ENCODE measurements at places on chromosomes 3 and 15. TPM values are rescaled to one million over a fixed set of nuclear protein-coding genes. Genes with fewer than 3 reads are reported as not detected.

- H3K4me3 ChIP-seq = no peak overlapping the region
- no peaks in the 10 kb centered on the region for H3K4me1 ChIP-seq
- no peaks in the 10 kb centered on the region for H3K36me3 ChIP-seq
- no peaks in the 10 kb centered on the region for H3K27me3 ChIP-seq
- DNase-seq = no peak
Observed at GRCh38 chr3:189158034-189158433, 13.7 kb upstream of the TPRG1 start.

DNA sequence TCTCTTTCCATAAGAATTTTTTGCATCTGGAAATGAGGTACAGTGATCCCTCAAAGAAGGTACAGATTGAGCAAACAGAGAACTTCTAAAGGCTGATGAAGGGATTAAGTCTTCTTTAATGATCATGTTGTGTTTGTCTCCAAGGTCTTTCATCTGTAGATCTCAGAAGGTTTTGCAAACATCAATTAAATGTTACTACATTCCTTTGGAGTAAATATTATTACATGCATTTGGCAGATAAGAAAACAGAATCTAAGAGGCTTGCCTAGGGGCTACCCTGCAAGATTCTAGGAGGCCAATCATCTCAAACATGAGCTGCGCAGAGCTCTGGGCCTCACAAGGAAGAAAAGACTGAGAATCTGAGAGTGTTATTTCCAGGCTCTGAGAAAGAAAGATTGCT lies 70.9 kb upstream of the LPP start:
- no peaks in the 10 kb centered on the region for H3K36me3 ChIP-seq
- H3K4me3 ChIP-seq = no peak overlapping the region
- H3K4me1 ChIP-seq = no peaks in the 10 kb centered on the region
- DNase-seq = no peak
- H3K27me3 ChIP-seq = no peaks in the 10 kb centered on the region

DNA sequence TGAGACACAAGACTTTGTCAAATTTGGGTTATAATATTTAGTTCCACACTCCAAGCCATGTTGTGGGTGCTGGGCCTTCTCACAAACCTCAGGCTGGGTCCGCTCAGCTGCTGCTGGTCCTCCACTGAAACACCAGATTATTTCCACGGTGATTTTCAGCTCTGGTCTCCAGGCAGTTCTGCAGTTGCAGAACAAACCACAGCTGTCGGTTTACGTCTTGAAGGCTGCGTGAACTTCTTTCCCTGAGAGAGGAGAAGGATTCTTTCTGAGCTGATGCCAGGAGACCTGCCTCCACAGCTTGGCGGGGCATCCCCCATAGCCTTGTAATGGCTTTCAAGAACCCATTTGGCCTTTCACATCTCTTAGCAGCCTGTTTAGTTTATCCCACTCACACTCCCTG lies 16.2 kb downstream of the GALNT15 start:
- no peak overlapping the region for H3K27ac ChIP-seq
- no peaks in the 10 kb centered on the region for H3K36me3 ChIP-seq
- no peaks in the 10 kb centered on the region for H3K27me3 ChIP-seq
- DNase-seq = no peak
- no peak overlapping the region for H3K4me3 ChIP-seq

DNA sequence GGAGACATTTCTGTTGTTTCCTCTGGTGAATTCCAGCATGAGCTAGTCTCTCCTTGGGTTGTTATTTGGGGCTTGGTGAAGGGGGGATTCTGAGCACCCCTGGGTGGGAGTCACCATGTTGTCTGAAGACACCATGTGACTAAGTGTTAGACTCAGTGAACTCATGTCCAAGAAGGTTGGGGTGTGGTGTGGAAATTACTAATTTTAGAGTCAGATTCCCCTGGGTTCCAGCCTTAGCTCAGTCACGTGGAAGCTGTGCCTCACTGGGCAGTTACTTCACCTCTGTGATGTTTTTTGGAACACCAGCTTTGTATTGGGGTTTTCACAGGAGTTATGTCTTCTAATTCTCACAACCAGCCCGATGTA lies 171.5 kb downstream of the RPLP1 start:
- no peak overlapping the region for H3K27ac ChIP-seq
- no peak overlapping the region for H3K4me3 ChIP-seq
- no peaks in the 10 kb centered on the region for H3K27me3 ChIP-seq

DNA sequence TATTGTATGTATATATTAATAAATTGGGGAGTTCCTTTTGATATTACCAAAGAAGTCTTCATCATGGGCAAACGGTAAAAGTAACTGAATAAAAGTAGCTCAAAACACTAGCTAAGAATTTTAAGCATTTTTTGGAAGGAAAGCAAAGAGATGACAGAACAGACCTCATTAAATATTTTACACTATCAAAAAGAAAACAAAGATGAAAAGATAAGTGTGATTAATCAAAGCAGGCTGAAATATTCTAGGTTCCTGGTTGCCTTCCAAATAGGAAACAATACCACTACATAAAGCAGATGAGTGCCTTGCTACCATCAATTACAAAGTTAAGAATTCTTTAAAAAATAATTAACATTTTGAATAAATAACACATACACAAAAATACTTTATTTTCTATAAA lies 3.6 kb downstream of the NKIRAS1 start:
- no peak overlapping the region for H3K4me3 ChIP-seq
- DNase-seq = no peak
- H3K4me1 ChIP-seq = no peaks in the 10 kb centered on the region
- no peaks in the 10 kb centered on the region for H3K27me3 ChIP-seq
- H3K36me3 ChIP-seq = no peaks in the 10 kb centered on the region
- no peak overlapping the region for H3K27ac ChIP-seq

- no peak overlapping the region for H3K4me3 ChIP-seq
- no peak overlapping the region for H3K27ac ChIP-seq
- no peaks in the 10 kb centered on the region for H3K27me3 ChIP-seq
- peaks cover 6% of the 10 kb centered on the region for H3K4me1 ChIP-seq
Observed at GRCh38 chr3:58034738-58035523, 26.7 kb downstream of the FLNB start.

DNA sequence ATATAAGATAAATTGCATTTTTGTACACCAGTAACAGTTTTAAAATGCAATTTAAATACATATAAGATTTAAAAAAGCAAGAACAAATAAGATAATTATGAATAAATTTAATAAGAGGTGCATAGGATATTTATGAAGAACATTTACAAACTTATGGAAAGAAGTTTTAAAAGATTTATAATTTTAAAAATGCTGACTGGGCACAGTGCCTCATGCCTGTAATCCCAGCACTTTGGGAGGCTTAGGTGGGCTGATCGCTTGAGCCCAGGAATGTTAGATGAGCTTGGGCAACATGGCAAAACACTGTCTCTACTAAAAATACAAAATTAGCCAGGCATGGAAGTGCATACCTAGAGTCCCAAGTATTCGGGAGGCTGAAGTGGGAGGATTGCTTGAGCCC lies 37.8 kb downstream of the EOMES start:
- no peak overlapping the region for H3K27ac ChIP-seq
- DNase-seq = no peak
- H3K36me3 ChIP-seq = no peaks in the 10 kb centered on the region
- H3K4me3 ChIP-seq = no peak overlapping the region
- no peaks in the 10 kb centered on the region for H3K27me3 ChIP-seq

DNA sequence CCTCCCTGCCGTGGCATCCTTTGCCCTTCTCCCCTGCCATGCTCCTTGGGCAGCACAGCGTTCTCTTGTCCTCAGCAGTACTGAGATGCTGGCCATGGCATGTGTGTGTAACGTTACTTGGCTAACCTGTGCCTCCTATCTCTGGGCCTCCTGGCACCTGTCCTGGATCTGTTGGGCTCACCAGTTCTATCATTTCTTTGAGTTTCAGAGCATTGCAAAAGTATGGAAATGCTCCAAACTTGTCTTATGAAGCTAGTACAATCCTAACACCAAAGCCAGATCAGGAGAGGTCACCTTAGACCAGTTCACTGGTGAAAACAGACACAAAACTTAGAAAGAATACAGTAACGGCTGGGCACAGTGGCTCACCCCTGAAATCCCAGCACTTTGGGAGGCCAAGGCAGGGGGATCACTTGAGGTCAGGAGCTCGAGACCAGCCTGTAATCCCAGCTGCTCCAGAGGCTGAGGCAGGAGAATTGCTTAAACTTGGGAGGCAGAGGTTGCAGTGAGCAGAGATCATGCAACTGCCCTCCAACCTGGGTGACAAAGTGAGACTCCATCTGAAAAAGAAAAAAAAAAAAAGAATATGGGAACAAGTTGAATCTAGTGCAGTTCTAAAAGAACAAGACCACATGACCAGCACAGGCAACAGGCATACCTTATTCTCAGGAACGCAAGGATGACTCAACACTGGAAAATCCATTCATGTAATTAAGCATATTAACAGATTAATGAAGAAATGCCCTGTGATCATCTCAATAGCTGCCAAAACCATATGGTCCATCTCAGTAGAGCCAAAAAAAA lies 62.4 kb upstream of the TRPM1 start:
- H3K27me3 ChIP-seq = no peaks in the 10 kb centered on the region
- peaks cover 6% of the 10 kb centered on the region for H3K4me1 ChIP-seq
- no peaks in the 10 kb centered on the region for H3K36me3 ChIP-seq

DNA sequence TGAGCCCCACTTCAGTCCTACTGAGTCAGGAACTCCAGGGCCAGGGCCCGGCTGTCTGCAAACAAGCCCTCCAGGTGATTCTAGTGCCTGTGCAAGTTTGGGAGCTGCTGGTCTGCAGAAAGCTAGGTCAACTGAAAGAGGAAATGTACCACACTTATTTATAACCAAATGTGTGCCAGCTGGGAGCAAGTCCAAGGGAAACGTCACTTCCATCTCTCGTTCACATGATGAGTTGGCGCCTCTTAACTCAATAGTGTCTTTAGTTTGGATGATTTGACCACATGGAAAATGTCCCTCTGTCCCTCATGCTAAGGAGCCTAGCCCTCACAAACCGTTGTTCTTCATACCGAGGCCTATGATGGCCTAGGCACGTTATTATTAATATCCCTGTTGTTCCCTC lies 43.2 kb downstream of the GOLGA8S start:
- no peaks in the 10 kb centered on the region for H3K4me1 ChIP-seq
- no peaks in the 10 kb centered on the region for H3K36me3 ChIP-seq
- no peak overlapping the region for H3K4me3 ChIP-seq
- no peak overlapping the region for H3K27ac ChIP-seq
- H3K27me3 ChIP-seq = no peaks in the 10 kb centered on the region

RNF168 gene
- 7.2 TPM for total RNA-seq

CAV3 gene
- not detected for total RNA-seq

EBLN2 gene
- 1.8 TPM for total RNA-seq

PRSS50 gene
- total RNA-seq = 0.65 TPM
